ENCODE measurements at places on chromosomes 5 and 9. TPM values are rescaled to one million over a fixed set of nuclear protein-coding genes. Genes with fewer than 3 reads are reported as not detected.

DNA sequence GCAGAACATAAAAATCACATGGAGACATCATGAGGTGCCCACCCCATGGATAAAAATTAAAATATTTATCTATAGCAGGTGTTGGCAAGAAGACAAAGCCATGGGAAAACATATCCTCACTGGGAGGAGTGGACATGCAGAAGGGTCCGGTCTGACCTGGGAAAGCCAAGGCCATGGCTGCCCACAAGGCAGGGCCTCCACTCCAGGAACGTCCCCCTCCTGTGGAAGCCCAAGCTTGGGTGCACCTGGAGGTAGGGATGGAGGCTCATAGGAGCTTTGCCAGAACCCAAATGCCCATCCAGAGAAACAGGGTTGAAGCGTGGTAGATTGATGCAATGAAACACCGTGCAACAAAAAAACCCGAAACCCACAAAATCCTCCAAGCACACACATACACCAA lies 81.4 kb upstream of the COL5A1 start:
- DNase-seq = no peak

DNA sequence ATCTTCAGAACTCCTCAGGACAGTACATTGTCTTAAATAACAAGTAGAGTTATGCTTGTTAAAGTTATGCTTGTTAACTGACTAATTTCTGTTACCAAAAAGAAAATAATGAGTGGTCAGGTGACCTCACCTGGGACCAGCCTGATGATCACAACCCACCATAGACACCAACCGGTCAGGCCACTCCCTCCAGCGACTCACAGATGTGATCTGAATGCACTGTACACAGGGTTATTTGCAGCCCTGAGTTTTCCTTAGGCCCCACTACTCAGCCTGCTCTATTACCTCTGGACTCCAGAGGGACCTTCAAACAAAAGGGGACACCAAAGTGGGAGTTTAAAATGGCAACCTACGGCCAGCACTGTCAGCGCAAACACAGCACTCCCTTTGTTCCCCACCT lies 55.3 kb downstream of the ARSB start:
- DNase-seq = no peak

Gene PIP5KL1
- total RNA-seq = 13.4 TPM

Gene LMBRD2
- total RNA-seq = 6.4 TPM

- DNase-seq = no peak
Observed at GRCh38 chr9:16281707-16282106, 588.8 kb downstream of the BNC2 start.

Gene GRXCR2
- total RNA-seq = not detected

DNA sequence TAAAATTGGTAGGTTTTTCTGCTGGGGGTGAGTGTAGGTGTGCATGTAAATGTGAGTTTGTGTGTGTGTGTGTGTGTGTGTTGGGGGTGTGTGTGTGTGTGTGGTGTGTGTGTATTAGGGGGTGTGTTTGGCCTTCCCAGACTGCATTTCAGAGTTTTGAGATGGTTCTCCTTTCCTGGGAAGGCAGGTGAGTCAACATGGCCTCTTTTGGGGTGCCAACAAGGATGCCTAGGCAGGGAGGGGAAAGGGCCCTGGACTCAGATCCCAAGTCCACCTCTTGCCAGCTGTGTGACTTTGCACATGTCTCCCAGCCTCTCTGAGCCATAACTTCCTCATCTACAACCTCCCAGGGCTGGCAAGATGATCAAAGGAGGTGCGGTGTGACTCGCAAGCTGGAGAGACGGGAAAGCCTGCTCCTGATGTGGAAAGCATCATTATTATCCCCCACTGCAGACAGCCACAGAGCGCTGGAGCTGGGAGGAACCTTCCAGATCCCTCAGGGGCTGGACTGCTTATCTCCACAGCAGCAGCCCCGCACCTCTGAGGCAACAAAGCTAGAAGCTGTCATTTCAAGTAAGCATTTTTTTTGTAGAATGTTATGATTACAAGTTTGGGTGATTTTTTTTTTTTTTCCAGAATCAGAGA lies 63.5 kb upstream of the TBC1D2 start:
- no peak for DNase-seq

DNA sequence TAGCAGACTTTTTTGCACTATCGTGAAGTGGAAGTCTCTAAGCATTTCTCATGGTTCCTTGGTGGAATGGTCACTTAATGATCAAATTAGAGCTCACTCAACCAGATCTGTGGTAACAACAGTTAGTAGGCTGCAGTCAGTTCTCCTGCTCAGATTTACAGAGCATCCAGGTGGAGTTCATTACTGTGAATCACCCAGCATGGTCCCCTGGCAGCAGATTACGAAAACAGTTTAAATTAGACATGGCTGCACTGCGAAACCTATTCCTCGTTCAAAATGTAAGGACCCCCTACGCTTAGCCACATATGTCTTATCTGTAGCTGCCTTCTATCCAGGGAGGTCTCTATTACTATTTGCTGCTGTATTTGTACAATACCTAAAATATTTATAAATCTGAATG lies 823.6 kb upstream of the ARRDC3 start:
- DNase-seq = no peak

Gene ZNF883
- 44.4 TPM for total RNA-seq

DNA sequence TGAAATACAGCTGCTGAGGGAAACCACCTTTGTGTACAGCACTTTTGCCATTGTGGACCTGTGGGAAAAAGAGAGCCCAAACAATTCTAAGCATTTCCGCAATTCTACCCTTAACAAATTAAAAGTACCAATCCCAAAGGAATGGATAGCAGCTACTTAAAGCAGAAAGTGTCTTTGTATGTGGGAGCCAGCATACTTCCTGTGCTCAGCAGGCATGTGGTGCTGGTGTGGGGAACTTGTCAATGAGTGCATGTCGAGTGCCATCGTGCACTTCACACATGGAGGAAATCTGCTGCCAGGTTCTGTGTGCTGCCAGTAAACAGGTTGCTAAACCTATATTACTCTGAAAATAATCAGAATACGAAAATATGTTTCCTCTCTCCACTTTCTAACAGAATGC lies 399.0 kb downstream of the LRRC70 start:
- DNase-seq = peak; percentile 71

Gene RNF183
- total RNA-seq = not detected

DNA sequence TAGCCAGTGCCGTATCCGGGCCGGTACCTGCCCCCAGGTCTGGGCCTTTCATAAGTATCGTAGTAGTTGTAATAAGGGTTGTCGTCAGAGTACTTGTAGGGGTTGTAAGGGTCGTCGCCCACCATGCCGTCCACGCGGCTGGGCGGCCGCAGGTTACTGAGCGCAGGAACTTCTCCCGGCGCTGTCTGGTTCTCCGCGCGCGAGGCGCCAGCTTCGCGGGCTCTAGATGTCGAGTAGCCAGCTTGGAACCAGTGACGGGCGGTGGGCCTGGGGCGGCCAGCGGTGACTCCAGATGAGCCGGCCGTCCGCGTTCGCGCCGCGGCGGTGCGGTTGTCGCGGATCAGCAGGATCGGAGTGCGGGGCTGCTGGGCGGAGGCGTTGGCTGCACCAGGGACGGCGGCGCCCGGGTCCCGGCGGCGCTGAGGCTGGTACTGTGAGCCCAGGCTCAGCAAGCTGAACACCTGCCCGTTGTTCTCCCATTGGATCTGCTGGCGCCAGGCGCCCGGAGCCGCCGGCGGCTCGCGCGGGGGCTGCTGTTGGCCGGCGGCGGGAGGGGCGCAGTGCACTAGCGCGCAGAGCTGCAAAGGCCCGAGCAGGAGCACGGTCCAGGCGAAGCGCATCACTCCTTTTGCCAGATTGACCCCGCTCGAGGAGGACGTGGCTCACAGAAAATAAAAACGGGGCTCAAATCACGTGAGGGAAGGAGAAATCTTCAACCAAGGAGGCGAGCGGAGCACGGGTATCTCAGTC lies 518 bp downstream of the LOX start:
- peak; percentile 70 for DNase-seq

Gene ARL10
- 6.7 TPM for total RNA-seq

DNA sequence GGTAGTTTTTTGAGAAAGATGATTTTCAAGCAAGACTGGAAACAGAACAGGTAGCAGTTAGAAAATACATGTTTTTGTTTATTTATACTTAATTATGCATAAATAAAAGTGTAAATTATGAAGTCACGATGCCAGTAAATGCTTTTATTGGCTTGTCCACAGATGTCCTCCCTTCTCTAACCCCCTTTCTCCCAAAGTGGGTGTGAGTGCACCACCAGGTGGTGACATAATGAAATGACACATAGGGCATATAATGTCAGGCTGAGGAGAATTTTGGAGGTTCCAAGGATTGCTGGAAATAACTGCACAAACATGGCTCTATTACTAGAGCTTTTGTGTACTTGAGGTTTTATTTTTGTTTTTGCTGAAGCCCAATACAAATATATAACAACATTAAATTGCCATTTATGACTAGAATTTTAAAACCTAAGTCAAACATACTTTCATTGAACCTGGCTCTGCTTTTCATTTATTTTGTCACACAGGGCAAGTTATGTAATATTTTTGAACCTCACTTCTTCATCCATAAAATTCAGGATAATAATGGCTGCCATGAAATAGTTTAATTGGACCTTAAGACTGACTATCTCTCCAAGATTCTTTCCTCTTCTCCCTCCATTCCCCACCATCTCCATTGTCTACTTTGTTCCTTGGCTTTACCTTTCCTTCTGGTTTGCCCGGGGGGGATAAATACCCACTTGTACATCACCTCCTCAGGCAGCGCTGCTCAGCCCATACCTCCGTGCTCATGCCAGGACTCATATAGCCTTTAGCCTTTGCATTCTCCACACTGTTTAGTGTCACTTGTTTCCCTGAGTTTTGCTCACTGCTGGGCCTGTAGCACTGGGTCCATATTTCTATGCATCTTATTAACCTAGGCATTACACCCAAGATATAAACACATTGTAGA lies 168.8 kb downstream of the PDE4D start:
- DNase-seq = peak; percentile 76

DNA sequence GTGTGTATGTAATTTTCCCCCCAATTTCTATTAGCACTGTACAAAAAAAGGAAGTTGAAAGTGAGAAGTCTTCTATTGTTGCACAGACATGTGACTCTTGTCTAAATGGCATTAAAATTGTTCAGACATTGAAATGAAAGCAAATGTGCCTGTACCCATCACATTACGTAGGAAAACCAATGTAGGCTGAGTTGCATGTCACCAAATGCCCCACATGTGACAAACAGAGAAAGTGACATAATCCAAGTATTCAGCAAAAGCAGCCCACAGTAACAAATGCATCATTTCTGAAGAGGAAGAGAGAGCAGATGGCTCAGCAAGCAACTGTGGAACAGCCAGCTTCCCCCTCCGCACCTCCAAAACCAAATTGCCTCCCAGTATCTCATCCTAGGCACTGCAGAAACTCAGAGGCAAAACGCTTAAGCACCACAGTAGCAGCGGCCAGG lies 161.5 kb upstream of the NR4A3 start:
- DNase-seq = no peak

GRCh38 chr9:114958021-114958843 lies 27.8 kb upstream of the TNFSF8 start:
- DNase-seq = no peak

DNA sequence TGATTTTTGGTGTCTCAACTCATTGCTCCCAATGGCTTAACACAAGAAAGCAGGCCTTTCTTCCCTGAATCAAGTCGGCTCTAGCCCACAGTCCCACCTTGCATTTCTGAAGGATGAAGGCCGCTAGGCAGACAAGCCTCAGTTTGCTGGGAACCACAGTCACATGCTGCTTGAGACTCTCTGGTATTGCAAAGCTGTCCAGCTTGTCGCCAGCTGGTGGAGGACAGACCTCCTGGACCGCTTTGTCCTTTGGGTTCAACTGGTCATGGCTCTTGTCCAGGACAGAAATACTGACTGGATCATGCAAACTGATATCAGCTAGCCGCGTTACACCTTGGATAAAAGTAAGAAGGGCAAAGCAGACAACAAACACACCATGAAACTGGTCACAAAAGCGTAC lies 23.1 kb downstream of the DDX31 start:
- no peak for DNase-seq

GRCh38 chr9:34125681-34126206 lies 754 bp downstream of the DCAF12 start:
- DNase-seq = peak; percentile 52

- DNase-seq = no peak
Observed at GRCh38 chr5:1443171-1443570, 2.1 kb downstream of the SLC6A3 start.

DNA sequence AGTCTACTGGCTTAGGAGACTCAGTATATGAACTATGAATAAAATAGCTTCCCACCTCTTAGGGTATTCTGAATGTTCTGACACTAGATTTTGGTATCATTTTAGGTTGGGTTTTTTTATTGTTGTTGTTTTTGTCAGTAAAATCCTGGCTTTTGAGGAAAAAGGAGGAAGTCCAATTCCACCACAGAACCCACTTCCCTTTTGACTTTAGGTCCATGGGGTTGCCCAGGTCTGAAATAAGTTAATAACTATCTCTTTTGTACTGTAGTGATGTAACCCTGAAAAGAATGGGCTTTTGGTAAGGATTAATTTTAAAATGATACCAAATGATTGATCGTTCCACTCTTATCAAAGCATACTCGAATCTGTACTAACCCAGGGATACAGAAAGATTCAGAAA lies 29.1 kb upstream of the IL12B start:
- DNase-seq = no peak

GRCh38 chr5:143004361-143005145 lies 234.4 kb downstream of the ARHGAP26 start:
- no peak for DNase-seq

- peak; percentile 74 for DNase-seq
Observed at GRCh38 chr9:112091810-112092209, 83.3 kb downstream of the SUSD1 start.

- no peak for DNase-seq
Observed at GRCh38 chr9:87670572-87671264, 55.2 kb upstream of the CTSL start.

Gene C9orf50
- not detected for total RNA-seq

Gene AGXT2
- total RNA-seq = not detected

Gene SMAD5
- total RNA-seq = 56.6 TPM

Gene AHRR
- total RNA-seq = 1.8 TPM

Gene CNTNAP3
- total RNA-seq = 8.3 TPM

DNA sequence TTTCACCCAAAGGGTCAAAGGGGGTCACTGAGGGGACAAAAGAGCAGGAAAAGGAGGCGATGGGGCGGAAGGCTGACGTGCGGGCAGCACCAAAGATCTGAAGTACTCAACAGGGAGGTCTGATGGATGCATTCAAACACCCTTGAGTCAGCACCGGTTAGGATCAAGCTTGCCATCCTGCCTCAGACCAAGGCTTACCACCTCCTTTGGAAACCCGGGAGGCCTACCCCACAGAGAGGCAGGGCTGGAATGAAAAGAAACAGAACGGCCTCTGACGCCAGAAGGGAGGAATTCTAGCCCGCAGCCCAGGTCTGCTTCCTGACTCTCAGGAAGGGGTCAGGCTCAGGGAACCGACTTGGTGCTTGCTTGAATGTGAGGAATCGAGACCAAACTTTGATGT lies 125.6 kb downstream of the PAPPA start:
- DNase-seq = peak; percentile 87

- no peak for DNase-seq
Observed at GRCh38 chr9:103430469-103430868, 435.3 kb downstream of the CYLC2 start.

GRCh38 chr5:151225475-151225874 lies 1.6 kb upstream of the CCDC69 start:
- DNase-seq = peak; percentile 51

GRCh38 chr5:69497006-69497520 lies 4.5 kb downstream of the OCLN start:
- DNase-seq = no peak

Data from GM23338 (cell line).